ENCODE measurements at places on chromosomes 5 and 9. TPM values are rescaled to one million over a fixed set of nuclear protein-coding genes. Genes with fewer than 3 reads are reported as not detected.

ORM2 gene
- total RNA-seq = not detected

FREM1 gene
- not detected for total RNA-seq

CCNI2 gene
- 0.20 TPM for total RNA-seq

UAP1L1 gene
- 11.0 TPM for total RNA-seq

CATSPER3 gene
- total RNA-seq = 0.49 TPM

C6 gene
- not detected for total RNA-seq

ADRA1B gene
- total RNA-seq = 8.1 TPM

UGT3A1 gene
- not detected for total RNA-seq

KIAA1958 gene
- 3.2 TPM for total RNA-seq

FAM169A gene
- 8.8 TPM for total RNA-seq

LCN9 gene
- total RNA-seq = not detected

LEAP2 gene
- 0.55 TPM for total RNA-seq

TRIM36 gene
- 2.4 TPM for total RNA-seq

OBP2A gene
- not detected for total RNA-seq

SLC6A19 gene
- total RNA-seq = not detected

HTR1A gene
- not detected for total RNA-seq

DAPK1 gene
- total RNA-seq = 20.1 TPM

ARID3C gene
- total RNA-seq = 0.10 TPM

CARTPT gene
- not detected for total RNA-seq

CBY3 gene
- not detected for total RNA-seq

CD14 gene
- 4.0 TPM for total RNA-seq

GABRG2 gene
- not detected for total RNA-seq

SLC4A9 gene
- not detected for total RNA-seq

All from A549 treated with DMSO at 1 μM for 4 hours (cell line).